ENCODE measurements at places on chromosomes 1 and 21.
A peak's percentile ranks its signal among the peaks of the same experiment; 100 is the strongest.

DNA sequence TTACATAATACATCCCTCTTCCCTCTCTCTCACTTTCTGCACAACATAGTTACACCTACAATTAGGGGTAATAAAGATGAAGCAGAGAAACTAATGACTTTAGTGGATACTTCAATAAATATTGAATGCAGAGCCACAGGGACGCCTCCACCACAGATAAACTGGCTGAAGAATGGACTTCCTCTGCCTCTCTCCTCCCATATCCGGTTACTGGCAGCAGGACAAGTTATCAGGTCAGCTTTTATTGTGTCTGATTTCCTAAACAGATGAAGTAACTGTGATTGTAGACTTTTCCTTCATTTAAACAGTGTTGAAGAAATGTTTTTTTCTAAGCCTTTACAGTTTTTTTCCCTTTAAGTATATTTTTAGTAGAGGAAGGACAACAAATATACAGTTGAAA is 281.6 kb downstream of the TPR start:
- no peak for DNase-seq

DNA sequence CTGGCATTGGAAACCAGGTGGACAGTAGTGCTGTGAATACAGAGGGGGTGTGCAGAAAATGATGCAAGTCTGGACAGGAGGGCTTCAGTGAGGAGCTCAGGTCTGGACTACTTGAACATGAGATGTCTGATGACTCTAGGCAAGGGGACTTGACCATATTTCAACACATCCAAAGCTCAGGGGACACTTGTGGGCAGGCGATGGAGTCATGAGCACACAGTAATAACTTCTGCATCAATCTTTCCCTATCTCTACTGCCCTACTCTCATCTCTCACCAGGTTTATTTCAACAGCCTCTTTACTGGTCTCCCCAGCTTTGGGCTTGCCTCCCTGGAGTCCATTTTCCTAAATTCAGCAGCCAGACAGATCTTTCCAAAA is 21.9 kb downstream of the FMO2 start:
- no peak for DNase-seq

DNA sequence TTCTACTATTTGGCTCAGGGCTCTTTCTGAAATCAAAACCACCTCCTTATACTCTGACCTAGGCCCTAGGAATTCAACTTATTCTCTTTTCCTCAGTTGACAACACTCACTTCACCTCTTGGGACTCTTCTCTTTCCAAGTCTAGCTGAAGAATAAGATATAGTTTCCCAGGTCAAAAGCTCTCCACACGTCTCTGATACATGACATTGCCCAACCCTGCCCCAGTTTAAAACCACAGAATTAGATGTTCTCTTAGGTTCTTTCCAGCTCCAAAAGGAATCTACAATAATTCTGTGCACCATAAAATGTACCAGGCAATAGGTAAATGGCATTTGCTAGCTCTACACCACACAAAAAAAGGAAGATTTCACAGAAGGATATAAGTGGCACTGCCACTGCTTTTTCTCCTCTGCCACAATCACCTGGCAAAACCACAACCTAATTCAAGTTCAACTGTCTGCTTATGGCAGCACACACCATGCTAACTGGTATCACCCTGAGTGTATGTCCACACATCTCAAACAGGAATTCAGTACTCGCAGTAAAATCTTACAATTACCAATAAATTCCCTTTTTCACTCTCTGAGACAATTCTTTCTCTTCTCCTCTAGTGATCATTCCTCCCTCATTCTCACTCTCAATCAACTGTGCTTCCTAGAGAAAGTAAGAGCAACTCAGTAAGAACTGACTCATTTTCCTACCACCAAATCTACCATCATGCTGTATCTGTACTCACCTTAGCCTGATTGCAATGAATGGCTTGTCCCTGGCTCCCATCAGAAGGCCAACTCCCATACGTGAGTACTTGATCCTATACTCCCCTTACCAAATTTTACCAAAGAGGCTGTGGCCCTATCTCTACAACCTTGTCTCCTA is 27.3 kb downstream of the ZBTB8OS start:
- DNase-seq = no peak

- no peak for DNase-seq
Measured at GRCh38 chr1:67257173-67257535, 50.5 kb upstream of the IL12RB2 start.

GRCh38 chr1:58861506-58861905 is 77.7 kb upstream of the JUN start:
- DNase-seq = peak; percentile 68

DNA sequence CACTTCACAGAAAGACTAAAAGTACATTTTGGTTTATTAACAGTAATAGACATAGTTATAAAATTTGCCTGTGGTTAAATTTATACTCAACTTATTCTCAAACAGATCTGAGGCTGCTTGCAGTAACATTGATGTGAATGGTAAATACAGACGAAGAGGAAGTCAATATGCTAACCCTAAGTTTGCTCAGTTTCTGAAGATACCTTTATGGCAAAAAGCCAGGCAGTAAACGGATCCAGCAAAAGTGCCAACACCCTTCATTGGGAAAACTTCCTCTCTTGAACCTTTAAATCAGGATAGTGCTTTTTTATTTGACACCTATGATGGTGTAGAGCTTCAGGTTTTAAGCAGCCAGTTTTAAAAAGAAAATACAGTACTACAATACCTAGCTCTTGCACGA is 16.6 kb upstream of the CCDC181 start:
- no peak for DNase-seq

- DNase-seq = peak; percentile 82
Measured at GRCh38 chr1:204162494-204163074, 3.6 kb downstream of the REN start.

DNA sequence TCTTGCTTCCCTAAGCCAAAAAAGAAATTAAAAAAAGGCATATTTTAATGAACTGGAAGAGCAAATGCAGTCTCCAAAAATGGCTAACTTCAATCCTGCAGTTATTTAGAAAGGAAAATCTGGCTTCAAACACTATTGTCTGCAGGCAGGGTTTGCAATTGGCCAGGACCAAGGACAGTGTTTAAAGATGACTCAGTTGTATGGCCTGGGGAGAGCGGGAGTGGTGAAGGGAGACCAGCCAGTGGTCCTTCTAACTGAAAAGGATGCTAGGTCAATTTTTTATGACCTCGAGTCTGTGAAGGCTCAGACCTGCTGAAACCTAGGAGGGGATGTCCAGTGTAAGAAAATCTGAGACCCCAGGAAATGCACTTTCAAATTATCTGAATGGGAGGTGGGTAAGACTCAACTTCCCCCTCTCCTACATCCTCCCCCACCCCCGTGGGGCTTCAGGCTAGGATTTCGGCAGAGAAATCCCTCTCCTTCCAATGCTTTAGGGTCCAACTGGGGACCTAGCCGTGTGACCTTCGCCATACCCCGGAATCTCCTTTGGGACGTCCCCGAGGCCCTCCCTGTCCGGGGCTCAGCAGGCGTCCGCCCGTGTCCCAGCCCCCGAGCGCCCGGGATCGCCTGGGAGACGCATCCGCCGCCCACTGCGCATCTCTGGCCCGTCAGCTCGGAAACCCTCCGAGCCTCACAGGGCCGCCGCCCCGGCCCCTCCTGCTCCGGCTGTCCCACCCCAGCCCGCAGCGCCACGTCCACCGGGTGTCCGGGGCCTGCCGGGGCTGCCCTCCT is 602 bp upstream of the RIMKLA start:
- DNase-seq = peak; percentile 52

DNA sequence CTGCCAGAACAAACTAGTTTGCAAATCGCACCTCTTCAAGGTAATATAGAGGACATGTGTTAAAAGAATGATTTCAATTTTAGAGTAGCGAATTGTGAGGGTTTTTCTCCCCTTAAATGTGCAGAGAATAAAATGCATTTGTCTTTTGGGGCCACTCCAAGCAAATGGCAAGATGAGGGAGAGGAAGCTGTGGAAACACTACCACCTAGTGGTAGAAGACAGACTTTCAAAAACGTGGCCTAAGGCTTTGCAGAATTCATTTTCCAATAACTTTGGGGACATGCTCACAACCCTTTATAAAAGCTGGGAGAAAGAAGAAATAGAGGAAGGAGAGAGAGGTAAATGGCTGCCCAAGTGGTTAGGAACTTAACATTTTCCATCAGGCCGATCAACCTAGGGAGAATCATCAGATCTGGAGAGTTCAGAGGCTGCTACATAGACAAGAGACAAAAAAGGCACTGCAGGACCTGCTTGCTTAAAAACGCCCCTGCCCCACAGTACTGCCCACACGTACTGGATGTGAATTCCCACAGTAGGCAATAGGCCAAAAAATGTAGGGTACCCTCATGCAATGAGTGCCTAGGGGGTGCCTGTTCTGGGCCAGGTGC is 15.7 kb upstream of the RCAN1 start:
- DNase-seq = peak; percentile 64

GRCh38 chr21:41558842-41559241 is 50.9 kb upstream of the TMPRSS2 start:
- no peak for DNase-seq

GRCh38 chr1:46490656-46491442 is 1.2 kb downstream of the DMBX1 start:
- peak; percentile 17 for DNase-seq

- peak; percentile 29 for DNase-seq
Measured at GRCh38 chr1:71587961-71588360, 507.1 kb upstream of the ZRANB2 start.

GRCh38 chr1:2358651-2359640 is 32.4 kb downstream of the MORN1 start:
- DNase-seq = no peak

DNA sequence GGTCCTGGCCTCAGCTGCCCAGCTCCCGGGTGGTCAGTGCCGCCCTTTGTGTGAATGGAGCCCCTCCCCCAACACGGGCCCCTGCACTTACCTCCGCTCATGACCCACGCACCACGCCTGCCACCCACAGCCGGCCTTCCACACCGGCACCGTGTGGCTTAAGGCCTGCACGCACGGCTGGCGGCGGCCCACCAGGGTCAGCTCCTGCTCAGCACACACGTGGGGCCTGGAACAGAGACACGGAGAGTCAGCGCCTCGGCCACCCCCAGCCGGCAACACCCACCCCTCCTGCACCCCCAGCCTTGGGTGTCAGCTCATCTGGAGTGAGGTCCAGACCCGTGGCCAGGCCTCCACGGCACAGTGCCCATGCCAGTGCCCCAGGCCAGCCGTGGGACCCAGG is 8.9 kb downstream of the MEGF6 start:
- DNase-seq = no peak

GRCh38 chr21:37266515-37267221 is 466 bp downstream of the VPS26C start:
- no peak for DNase-seq

DNA sequence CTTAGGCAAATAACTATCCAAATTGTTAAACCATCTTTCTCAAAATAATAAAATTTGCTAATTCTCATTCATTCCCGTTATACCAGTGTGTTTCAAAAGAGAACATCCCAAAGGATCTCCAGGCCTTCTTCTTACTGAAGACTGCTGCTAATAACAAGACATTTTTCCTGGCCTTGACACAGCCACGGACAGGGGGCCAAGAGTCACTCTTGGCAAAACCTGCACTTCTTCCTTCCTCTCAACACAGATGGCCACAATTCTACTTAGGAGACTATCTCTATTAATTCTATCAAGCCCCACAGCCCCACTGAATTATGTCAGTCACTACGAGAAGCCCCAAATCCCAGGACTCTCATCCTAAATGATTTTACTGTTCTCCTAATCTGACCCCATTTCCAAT is 86.0 kb downstream of the EVI5 start:
- no peak for DNase-seq

All from epithelial cell of esophagus (primary cell).